ENCODE measurements at places on chromosomes 16 and 17.

DNA sequence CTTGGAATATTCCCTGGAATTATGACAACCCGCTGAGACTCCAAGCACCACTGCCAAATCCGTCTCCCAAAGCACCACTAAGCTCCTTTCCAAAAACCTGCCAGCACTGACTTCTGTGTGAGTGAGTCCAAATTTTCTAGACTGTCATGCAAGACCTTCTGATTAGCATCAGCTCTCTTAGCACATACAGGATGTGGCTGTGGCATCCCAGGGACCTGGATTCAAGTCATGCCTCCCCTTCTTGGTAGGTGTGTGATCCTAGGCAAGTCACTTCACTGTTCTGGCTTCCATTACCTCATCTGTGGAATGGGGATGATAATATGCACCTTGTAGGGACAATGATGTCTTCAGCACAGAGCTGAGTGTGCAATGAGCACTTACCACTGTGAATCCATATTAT, 38.3 kb upstream of the USP7 start:
- no peaks in the 10 kb centered on the region for H3K36me3 ChIP-seq
- no peaks in the 10 kb centered on the region for H3K4me1 ChIP-seq
- no peak overlapping the region for H3K4me3 ChIP-seq
- DNase-seq, result no peak

DNA sequence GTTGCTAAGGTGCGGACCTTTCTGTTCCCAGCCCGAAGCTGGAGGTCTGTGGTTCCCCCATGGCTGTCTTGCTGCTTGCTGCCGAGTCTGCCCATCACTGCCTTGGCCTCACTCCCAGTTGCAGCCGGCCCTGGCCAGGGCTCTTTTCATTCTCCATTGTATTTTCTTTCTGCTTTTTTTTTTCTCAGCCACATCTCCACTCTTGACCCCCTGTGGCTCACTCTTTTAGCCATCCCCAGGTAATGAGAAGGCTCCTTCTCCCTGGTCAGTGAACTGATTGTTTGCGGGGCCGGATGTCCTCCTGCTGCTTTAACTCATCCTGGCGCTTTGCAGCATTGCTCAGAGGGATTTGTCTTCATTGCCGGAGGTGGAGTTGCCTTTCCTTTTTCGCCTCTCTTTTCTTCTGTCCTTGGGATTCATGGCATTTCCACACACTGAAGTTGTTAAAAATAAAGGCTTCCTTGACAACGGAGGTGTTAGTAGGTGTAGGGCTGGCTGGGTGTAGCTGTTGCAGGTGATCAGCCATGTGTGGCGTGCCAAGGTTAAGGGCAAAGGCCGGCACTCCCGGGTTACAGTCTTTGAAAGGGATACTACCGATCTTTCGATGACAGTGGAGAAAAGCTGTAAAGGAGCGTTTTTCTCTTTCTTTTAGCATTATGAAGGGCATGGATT, 34.1 kb downstream of the MAP2K6 start:
- no peak overlapping the region for H3K27ac ChIP-seq
- H3K27me3 ChIP-seq, result no peaks in the 10 kb centered on the region
- H3K36me3 ChIP-seq, result no peaks in the 10 kb centered on the region
- H3K4me1 ChIP-seq, result peaks cover 27% of the 10 kb centered on the region
- no peak overlapping the region for H3K4me3 ChIP-seq

- H3K4me1 ChIP-seq, result peaks cover 5% of the 10 kb centered on the region
- no peaks in the 10 kb centered on the region for H3K36me3 ChIP-seq
- DNase-seq, result no peak
- no peaks in the 10 kb centered on the region for H3K27me3 ChIP-seq
Measured at GRCh38 chr17:80006339-80006720, 29.3 kb downstream of the TBC1D16 start.

GRCh38 chr17:69581061-69581961, 166.8 kb downstream of the MAP2K6 start:
- peak; percentile 40 for DNase-seq
- H3K27ac ChIP-seq, result peak overlapping the region; percentile 80
- peaks cover 34% of the 10 kb centered on the region for H3K4me1 ChIP-seq
- H3K27me3 ChIP-seq, result peaks cover 6% of the 10 kb centered on the region
- peak overlapping the region; percentile 71 for H3K4me3 ChIP-seq

GRCh38 chr16:16182918-16183317, 40.4 kb downstream of the ABCC6 start:
- H3K4me3 ChIP-seq, result no peak overlapping the region
- H3K4me1 ChIP-seq, result no peaks in the 10 kb centered on the region
- no peaks in the 10 kb centered on the region for H3K36me3 ChIP-seq
- peaks cover 8% of the 10 kb centered on the region for H3K27me3 ChIP-seq
- no peak overlapping the region for H3K27ac ChIP-seq

DNA sequence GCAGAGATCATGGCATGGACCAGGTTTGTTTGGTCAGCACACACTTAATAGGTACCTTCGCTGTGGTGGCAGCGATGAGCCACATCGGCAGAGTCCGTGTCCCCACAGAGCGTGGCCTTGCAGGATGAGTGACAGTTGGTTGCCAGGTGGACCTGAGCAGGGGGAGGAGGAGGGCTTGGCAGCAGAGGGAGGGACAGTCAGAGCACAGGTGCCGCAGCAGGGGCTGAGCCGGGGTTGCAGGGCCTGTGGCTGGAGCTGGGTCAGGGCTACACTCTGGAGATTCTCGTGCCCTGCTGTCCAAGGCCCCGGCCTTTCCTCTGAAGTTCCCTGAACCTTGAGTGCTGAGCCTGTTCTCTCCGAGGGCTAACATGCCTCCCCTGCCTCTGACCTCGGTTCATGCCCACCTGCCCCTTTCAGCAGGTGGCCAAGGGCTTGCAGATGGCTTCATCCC, 24.8 kb downstream of the POLR3E start:
- DNase-seq, result no peak
- H3K36me3 ChIP-seq, result peaks cover 89% of the 10 kb centered on the region
- no peaks in the 10 kb centered on the region for H3K4me1 ChIP-seq
- no peak overlapping the region for H3K4me3 ChIP-seq

DNA sequence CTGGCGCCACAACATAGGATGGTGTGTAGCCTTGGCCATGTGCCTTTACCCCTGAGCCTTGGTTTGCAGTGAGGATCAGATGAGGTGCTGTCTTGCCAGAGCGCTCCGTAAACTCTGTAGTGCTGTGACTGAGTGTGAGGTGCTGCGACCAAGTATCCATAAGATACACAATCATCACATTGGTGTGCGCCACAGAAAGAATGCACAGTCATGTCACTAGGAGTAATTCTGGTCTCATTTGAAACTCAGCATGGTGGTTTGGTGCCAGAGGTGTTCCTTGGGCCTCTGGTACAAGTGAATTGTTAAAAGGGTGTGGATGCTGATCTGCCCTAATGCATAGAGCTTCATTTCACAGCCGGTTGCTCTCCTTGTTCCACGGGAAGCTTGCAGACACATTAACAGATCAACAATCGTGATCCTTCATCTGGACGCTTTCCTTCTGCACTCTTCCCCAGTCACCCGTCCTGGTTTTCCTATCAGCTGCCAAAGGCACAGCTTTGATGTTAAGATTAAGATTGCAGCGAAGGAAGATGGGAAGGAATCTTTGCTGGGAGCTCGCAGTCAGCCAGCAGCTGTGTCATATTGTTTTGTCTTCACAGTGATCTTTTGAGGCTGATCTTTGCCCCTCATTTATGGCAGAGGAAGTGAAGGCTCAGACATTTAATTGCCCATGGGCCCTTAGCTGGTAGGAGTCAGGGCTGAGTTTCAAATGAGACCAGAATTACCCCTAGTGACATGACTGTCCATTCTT, 79.1 kb downstream of the KSR1 start:
- no peak for DNase-seq
- no peak overlapping the region for H3K4me3 ChIP-seq
- H3K4me1 ChIP-seq, result peaks cover 26% of the 10 kb centered on the region
- no peaks in the 10 kb centered on the region for H3K36me3 ChIP-seq
- H3K27ac ChIP-seq, result no peak overlapping the region

DNA sequence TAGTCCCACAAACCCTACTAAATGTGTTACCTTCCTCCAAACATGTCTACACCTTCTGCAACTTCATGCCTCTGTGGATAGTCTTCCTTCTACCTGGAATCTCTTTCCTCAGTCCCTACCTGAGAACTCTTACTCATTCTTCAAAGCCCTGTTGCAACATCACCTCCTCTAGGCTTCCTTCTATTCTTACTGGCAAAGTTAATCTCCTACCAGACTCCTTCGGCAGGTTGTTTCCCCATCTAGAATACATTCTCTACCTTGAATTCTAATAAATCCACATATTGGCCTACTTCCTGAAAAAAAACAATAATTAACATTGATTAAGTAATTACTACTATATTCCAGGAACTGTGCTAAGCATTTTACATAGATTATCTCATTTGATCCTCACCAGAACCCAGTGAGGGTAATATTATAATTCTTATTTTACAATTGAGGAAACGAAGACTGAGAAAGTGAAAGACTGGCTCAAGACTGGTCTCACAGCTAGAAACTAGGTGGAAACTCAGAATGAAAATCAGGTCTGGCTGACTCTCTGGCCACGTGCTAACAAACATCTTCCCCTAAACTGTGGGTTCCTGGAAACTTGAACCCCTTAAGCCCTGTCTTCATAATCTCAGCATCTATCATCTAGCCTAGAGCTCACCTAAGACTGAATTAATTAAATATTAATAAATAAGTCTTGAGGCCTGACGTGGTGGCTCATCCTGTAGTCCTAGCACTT, 4.6 kb upstream of the STAT3 start:
- peaks cover 9% of the 10 kb centered on the region for H3K36me3 ChIP-seq
- H3K4me3 ChIP-seq, result no peak overlapping the region
- peak overlapping the region; percentile 80 for H3K27ac ChIP-seq
- no peak for DNase-seq
- H3K4me1 ChIP-seq, result peaks cover 37% of the 10 kb centered on the region

GRCh38 chr16:17305694-17306093, 165.1 kb downstream of the XYLT1 start:
- H3K27ac ChIP-seq, result peak overlapping the region; percentile 65
- H3K4me3 ChIP-seq, result peak overlapping the region; percentile 8
- DNase-seq, result no peak
- H3K4me1 ChIP-seq, result peaks cover 72% of the 10 kb centered on the region
- peaks cover 2% of the 10 kb centered on the region for H3K36me3 ChIP-seq

DNA sequence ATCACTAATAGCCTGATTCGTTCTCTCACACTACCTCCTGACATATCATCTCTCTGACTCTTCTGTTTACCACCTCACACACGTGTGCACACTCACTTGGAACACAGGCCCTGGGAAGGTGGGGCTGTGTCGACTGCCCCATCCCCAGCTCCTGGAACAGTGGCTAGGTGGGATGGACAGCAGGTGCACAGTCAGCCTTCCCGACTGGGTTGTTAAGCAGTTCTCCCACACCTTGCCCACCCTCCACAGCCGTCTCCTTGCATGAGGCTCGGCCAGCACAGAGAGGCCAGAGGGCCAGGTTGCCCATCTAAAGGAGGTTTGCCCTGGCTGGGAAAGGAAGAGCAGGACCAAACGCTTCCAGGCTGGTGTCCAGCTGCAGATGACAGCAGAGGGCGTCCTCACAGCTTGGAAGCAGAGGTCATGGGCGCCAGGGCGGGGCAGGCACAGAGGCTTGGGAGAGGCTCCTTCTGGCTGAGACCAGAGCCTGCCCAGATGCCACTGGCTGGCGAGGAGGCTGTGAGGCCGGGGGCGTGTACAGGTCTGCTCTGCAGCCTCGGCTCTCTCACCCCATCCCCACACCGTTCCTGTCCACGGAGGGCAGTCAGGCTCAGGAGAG, 92.8 kb downstream of the AMFR start:
- H3K27me3 ChIP-seq, result no peaks in the 10 kb centered on the region
- no peaks in the 10 kb centered on the region for H3K36me3 ChIP-seq
- no peak overlapping the region for H3K27ac ChIP-seq
- no peak overlapping the region for H3K4me3 ChIP-seq

DNA sequence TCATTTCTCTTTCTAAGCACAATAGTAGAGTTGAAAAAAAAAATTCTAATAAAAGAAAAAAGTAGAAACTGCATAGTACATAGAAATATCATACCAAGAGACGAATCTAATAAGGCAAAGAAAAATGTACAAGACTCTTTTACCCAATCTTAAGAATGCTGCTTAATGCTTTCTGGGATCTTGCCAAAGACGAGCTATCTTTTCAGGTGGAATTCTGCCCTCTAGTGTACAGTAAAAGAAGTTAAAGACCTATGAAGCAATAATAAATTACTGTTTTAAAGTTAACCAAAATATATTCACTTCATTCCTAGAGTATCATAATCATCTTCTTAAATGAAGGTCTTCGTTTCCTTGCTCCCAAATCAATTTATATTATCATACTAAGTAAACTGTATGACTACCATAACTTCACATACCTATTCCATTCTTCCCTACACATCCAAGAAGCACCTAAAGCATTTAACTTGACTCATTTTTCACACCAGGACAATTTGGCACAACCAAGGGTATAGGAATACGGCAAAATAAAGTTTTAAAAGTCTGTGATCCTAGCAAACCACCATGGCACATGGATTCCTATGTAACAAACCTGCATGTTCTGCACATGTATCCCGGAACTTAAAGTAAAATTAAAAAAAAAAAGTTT, 47.7 kb downstream of the CFDP1 start:
- H3K36me3 ChIP-seq, result peaks cover 24% of the 10 kb centered on the region
- DNase-seq, result no peak
- H3K27ac ChIP-seq, result no peak overlapping the region
- peaks cover 9% of the 10 kb centered on the region for H3K4me1 ChIP-seq
- no peak overlapping the region for H3K4me3 ChIP-seq

DNA sequence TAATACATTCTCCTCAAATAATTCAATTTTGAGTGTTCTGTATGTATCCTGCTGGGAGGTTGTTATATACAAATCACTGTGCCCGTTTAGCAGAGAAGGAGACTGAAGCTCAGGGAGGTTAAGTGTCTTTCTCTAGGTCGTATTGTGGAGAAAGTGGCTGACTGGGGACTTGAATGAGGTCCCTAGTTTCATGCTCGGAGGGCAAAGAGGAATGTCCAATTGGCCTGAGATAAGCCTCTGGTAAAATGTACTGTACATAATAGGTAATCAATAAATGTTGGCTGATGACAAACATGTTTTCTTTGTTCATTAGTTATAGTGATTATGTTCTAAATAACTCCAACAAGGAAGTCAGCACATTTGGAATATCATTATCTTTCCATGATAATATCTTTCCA, 442.6 kb downstream of the UTP18 start:
- no peak overlapping the region for H3K4me3 ChIP-seq
- DNase-seq, result no peak
- H3K27ac ChIP-seq, result no peak overlapping the region
- no peaks in the 10 kb centered on the region for H3K36me3 ChIP-seq

DNA sequence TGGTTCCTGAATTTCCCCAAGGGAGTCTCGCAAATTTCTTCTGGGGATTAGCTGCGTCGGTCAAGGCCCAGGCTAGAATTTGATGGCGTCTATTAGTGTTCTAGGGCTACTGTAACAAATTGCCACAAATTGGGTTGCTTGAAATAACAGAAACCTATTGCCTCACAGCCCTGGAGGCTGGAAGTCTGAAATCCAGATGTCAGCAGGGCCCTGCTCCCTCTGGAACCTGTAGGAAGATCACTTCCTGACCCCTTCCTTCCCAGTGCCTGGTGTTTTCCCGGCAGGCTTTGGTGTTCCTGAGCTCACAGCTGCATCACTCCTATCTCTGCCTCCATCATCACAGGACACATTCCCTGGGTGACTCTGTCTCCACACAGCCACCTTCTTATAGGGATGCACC, 24.4 kb downstream of the DHRS7C start:
- no peak overlapping the region for H3K4me3 ChIP-seq
- H3K27me3 ChIP-seq, result peaks cover 2% of the 10 kb centered on the region
- no peak for DNase-seq
- no peaks in the 10 kb centered on the region for H3K4me1 ChIP-seq

All from activated B cell treated with CpG ODN at 0.5 μM for 24 hours (primary cell).